Endothelial cell of umbilical vein (primary cell): ENCODE measurements at places on chromosomes 11 and 22. TPM values are rescaled to one million over a fixed set of nuclear protein-coding genes. Genes with fewer than 3 reads are reported as not detected.

Gene OR52I1
- not detected in 2 replicates for polyA plus RNA-seq

DNA sequence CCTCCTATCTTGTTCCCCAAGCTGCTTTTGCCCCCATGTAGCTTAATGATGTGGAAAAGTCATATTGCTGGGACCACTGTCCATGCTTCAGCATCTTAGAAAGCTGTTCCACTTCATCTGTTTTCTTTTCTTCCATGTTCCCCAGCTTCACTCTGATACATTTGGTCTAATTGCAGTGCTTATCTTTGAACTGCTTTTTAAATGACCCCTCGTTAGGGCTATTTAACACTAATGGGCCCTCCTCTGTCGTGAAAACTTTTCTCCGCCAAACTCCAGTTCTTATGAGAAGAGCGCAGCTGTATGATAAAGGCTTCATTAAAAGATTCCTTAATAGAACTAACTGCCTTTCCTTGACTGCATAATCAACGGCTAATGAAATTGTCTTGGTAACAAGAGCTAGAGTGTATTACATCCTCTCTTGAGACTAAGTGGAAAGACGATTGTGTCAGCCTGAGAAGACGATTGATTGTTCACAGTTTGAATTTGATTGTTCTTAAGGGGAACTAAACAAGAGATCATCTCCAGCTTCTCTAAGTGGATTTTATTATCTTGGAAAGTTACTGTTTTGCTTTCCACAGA, 165.0 kb upstream of the MTNR1B start:
- no peak for DNase-seq

DNA sequence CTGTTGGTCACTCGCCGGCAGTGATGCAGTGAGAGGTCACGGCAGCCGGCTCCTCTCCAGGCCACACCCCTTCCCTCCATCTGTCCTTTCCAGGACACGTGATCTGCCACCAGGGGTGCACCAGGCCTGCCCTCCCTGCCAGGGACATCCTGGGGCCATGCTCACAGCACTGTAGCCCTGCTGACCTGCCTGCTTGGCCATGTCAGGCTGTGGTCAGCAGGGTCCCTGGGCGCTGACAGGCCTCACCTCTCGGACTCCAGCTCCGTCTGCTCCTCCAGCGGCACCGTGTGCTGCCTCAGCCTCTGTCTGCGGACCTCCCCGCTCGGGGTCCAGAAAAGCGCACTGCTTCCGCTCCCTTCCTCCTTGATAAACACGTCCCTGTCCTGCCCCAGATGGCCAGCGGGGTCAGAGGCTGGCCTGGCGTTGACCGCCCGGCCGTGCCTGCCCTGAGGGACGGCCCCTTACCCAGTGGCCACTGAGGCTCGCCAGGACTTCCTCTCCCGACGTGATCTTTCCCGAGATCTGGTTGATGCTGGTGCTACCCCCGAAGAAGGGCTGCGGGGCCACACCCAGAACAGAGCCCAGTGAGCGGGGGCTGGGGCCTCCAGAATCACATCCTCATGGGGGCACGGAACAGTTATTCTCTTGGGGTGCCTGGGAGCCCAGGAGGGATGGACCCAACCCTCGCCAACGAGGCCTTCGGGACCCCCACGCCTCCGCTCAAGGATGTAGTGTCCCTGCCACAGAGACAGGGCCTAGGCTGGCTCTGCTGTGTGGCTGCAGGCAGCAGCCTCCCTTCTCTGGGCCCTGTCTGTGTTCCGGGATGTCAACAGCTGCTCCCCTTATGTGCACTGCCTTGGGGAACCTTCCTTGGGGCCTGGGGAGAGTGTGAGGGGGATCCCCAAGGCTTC, 36.3 kb upstream of the CARS1 start:
- no peak for DNase-seq

DNA sequence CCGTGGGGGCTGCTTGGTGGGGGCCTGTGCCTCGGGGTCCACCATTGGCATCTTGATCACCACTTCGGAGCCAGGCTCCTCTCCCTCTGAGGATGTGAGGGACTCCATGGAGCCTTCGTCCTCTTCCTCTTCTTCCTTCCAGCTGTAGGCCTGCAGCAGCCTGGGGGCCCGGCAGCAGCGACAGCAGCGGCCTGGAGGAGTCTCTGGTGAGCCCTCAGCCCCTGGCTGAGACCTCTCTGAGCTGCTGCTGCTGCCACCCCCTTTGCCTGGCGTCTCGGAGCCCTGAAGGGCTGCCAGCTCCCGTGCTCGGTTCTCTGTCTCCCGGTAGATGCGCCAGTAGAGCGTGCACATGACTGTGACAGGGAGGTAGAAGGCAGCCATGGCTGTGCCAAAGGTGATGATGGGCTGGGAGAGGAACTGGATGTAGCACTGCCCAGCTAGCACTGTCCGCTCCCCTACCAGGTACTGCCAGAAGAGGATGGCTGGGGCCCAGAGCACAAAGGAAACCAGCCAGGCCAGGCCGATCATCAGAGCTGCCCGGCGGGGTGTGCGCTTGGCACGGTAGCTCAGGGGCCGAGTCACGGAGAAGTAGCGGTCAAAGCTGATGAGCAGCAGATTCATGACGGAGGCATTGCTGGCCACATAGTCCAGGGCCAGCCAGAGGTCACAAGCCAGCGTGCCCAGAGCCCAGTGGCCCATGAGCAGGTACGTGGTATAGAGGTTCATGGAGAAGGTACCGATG, 10.9 kb downstream of the CHRM1 start:
- DNase-seq, result no peak

DNA sequence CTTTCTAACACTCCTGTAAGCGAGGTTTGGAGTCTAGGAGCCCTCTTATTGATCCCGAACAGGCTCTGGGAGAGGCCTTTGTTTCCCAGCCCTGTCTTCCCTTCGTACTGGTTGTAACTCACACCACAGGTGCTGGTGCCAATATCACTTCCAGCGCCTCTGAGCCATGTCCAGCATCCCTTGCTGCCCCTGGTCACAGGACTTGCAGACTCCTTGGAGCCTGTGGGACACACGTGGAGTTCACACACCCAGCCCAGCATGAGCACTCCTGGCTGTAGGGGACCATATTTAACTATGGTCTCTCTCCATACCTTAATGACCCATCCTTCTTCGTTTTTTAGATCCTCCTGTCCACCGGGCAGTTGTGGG, 2.2 kb downstream of the ZBTB16 start:
- no peak for DNase-seq

DNA sequence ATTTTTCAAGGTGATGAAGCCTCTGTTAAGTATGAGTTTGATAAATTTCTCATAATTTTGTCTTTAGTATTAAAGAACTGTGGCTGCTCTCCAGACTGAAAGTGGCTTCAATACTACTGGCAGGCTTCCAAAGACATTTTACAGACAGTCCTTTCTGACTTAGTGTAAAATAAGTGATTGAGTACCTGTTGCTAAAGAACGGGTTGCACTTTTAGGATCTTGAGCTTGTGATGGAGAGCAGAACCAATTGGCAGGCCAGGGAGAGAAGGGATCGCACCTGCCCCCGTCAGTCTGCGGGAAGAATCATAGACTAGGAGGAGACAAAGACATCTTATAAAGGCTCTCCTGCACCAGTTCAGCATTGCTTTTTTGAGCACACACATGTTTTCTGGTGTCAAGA, 4.4 kb downstream of the NCAM1 start:
- DNase-seq, result no peak

Gene OR6A2
- polyA plus RNA-seq, result 0.06 and 0.21 TPM in 2 replicates

Gene SCGB2A2
- not detected in 2 replicates for polyA plus RNA-seq

- no peak for DNase-seq
Measured at GRCh38 chr11:3230636-3231549, 1.3 kb downstream of the MRGPRE start.

DNA sequence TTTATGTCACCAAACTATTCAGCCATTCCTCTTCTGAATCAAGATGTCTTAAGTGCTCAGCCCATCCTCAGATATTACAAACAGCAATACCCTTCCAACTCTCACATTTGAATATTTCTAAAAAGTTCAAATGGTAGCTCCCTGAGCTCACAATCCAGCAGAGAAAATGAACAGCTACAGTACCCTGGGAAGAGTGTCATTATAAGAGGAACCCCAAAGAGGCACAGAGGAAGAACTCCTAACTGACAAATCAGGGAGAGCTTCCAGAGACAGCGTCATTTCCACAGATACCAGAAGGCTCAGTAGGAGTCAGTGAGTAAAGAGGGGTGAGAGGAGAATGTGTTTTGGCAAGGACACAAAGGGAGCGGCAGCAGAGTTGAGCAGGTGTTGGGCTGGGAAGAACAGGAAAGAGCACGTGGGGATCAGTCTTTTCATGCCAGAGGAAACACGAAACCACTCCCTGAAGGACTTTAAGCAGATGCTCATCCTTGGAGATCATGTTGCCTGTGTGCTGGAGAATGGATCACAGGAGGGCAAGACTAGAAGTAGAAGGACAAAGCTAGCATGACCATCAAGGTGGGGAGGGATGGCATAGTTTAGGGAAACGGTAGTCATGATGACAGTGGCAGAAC, 4.3 kb downstream of the CLTCL1 start:
- no peak for DNase-seq

GRCh38 chr22:24090581-24090980, 79.5 kb downstream of the CABIN1 start:
- no peak for DNase-seq

- no peak for DNase-seq
Measured at GRCh38 chr22:17137170-17137569, 16.0 kb upstream of the TMEM121B start.
